ENCODE measurements at places on chromosomes 7 and 10.

DNA sequence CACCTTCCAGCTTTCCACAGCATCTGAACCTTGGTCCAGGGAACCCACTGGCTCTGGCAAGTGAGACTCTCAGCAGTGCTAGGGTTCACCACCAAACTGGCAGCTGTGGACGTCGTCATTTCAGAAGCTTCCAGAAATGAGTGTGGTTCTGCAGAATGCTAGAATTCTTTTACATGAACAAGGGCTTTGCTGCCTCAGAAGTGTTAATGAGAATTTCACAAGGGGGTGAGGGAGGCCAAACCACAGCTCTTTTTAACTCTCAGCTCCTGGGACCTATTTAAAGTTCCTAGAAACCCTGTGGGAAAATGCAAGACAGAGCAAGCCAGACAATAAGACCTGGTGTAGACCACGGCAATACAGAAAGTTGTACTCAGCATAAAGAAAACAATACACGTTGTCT is 129.3 kb upstream of the BET1 start:
- no peak for DNase-seq

DNA sequence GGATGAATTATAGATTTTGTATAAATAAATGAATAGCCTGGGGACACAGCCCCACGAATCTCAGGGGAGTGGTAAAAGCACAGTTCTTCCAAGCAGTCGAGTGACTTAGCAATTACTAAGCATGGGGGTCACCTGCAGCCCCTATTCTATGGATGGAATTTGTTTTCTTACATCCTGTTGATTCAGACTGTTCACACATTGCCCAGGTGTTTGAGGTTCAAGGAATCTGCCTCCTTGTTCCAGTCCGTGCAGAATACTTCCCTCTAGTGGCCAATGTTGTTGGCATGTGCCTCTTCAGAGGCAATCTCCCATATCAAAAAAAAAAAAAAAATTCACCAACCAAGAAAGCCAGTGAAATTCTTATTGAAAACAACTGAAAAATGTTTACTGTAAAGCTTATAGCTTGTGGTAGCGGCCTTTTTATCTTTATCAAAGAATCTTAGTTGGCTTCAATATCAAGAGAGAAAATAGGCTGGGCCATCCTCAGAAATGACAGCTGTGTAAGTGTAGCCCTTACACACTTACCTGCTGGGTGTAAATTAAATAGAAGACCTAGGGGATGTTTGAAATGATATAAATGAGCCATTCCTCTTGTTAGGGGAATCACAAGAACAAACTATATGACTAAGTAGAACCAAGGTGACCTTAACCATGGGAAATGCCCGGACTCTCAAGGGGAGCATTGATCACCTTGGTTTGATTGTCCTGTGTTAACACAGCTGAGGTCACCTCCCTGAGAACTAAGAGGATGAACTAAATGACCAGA is 7.8 kb downstream of the LIPM start:
- peak; percentile 35 for DNase-seq

DNA sequence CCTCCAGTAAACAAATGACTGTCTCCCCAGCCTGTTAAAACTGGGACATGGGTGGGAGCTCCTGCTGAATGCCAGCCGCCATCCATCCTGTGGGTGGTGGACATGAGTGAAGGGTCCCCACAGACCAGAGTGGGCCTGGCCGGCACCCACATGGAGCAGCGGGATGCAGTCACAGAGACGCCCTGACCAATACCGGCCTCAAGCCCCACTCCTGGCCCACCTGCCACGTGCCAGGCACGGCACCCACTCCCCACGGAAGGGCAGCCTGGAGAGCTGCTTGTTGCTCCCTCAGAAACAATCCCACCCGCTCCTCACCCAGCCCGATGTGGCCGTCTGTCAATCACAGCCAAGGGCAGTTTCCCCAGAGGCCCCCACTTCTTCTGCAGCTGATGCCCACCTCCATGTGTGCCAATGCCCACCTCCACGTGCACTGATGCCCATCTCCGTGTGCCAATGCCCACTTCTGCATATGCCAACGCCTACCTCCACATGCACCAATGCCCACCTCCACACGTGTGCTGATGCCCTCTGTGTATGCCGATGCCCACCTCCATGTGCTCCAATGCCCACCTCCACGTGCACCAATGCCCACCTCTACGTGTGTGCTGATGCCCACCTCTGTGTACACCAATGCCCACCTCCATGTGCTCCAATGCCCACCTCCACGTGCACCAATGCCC is 42.8 kb upstream of the DNAAF5 start:
- no peak for DNase-seq

DNA sequence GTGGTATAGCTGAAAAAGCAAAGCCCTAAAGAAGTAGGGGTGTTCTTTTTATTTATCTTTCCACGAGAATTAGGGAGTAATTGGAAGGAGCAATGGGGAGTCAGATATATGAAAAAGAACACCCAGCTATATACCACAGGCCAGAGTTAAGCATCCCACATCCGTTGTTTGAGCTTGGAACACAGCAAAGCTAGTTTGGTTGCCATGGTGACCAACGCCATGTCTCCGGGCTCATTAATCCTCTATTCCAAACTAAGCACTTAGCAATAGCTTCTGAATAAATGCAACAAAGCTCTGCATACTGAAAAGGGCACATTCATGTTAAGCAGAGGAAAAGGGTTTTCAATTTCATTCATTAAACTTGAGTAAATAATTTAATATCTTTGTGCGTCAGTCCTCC is 23.5 kb downstream of the ASB4 start:
- DNase-seq: peak; percentile 32

DNA sequence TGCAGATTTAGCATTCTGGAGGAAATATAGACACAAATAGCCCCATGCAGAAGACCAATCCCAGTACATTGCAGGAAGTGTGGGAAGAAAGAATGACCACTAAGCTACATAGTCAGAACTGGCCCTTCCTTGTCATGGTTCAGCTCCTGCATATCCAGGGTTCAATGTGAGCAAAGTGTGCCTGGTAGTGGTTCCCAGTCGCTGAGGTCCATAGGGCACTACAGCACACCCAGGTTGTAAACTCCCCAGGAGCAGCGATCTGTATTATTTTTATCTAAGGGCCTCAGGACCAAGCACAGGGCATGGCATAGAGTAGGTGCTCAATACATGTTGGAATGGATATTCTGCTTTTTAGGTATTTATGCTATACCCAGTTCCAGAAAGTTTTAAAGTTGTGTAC is 114.4 kb downstream of the RTKN2 start:
- no peak for DNase-seq

DNA sequence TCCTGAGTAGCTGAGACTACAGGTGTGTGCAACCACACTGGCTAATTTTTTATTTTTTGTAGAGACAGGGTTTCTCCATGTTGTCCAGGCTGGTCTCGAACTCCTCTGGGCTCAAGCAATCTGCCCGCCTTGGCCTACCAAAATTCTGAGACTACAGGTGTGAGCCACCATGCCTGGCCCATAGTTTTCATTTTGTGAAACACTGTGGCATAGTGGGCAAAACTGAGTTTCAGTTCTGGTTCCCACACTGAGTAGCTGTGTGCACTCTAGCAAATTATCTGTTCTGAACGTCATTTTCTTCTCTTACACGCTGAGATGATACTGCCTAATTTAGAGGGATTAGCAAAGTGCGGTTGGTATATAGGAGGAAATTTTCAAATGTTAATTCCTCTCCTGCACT is 13.5 kb downstream of the ATP5MK start:
- no peak for DNase-seq

- no peak for DNase-seq
Observed at GRCh38 chr10:126448091-126448490, 59.8 kb upstream of the ADAM12 start.

DNA sequence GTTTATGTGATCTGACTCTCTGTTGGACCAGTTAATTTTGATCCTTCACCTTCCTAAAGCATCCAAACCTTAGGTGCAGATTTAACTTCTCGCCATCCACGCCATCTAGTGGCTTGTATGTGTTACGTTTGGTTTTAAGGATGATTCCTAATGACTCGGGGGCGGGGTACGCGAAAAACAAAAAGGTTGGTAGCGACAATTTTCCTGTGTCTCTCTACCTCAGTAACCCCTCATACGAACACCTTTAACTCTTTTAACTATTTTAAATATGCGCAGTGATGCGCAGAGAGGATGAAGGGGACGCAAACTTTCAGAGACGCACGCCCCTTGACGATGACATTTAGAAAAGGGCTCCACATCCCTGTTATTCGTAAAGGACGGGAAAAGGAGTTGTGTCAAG is 714 bp upstream of the KCND2 start:
- DNase-seq: peak; percentile 55

GRCh38 chr7:70694971-70695794 is 436.8 kb upstream of the GALNT17 start:
- peak; percentile 60 for DNase-seq

- DNase-seq: no peak
Observed at GRCh38 chr7:73901823-73902597, 41.1 kb downstream of the TMEM270 start.

DNA sequence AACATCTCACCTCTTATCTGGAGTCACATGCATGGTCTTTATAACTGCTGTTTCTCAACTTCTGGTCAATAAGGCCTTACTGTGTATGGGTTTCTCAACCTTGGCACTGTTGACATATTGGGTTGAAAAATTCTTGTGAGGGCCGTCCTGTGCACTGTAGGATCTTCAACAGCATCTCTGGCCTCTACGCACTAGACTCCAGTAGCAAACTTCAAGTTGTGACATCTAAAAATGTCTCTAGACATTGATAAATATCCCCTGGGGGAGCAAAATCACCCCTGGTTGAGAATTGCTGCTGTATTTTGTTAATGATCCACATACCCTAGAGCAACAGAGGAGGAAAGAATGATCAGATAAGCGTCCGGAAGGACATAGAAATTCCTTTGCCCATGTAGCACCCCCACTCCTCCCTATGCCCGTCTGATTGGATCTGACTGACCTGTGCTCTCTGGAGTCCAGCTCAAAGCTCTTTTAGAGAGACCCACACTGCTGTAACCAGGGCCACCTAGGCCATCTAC is 423.5 kb upstream of the ZMIZ1 start:
- DNase-seq: no peak

GRCh38 chr10:15045380-15045779 is 1.6 kb downstream of the OLAH start:
- peak; percentile 8 for DNase-seq

- no peak for DNase-seq
Observed at GRCh38 chr10:71694567-71694968, 25.0 kb downstream of the C10orf105 start.

GRCh38 chr7:148327379-148327778 is 263.2 kb upstream of the C7orf33 start:
- no peak for DNase-seq

- DNase-seq: no peak
Observed at GRCh38 chr10:89470628-89471027, 56.3 kb downstream of the IFIT5 start.

DNA sequence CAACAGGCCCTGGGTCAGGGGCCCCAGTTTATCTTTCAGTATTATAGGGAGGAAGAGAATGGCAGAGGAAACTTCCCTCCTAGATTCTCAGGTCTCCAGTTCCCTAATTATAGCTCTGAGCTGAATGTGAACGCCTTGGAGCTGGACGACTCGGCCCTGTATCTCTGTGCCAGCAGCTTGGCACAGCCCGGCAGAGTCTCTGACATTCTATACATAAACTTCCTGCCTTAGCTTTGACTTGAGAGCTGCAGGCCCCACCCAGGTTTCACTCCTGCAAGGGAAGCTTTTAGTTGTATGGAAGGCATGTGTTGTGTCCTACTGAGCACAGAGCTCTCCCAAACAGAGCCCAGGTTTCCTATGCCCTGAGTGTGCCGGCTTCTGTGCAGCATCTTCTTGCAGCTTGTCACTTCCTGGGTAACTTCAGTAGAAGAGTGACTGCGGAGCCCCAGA is 205.6 kb upstream of the PRSS58 start:
- no peak for DNase-seq

DNA sequence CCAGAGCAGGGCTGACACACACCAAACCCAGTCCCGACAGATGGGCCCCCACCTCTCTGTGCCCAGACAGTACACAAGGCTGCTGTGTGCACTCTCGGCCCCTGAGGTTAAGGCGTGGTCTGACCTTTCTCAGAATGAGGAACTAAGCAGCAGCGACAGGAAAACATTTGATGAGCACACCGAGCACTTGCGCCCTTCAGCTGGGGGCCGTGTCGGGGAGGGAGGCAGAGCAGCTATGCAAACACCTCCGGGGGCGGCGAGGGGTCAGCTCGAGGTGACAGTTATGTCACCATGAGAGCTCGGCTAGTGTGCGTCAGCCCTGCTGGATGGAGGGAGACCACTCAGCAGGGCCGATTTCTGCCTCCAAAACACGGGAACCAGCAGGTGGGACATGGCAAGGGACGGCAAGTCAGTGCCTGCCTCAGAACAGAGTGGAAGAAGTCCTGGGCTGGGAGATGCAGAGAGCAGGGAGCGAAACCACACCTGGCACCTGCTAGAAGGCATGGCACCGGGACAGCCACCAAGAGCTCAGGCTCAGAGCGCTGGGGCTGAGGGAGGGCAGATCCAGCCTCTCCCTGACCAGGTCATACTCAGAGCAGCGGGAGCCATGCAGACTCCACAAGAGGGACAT is 57.4 kb downstream of the CHST15 start:
- DNase-seq: peak; percentile 74

DNA sequence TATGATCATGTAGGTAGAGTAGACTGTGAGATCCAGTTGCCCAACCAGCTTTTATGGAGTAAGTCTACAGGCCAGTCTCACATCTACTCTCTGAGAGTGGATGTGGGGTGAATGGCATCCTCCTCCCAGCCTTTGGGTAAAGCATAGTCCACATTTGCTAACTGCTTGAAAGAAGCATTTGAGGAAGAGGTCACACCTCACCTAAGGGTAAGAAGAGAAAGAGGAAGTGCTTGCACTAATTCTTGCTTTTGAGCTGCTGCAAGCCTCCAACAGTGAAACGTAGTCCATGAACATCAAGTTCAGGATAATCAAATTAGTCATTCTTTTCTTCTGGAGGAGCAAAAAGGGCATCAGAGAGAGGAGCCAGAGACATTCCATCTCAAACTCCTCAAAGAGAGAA is 93.9 kb upstream of the AGR3 start:
- no peak for DNase-seq

GRCh38 chr7:19772841-19773760 is at the start of gene TMEM196:
Gene TMEM196 (minus strand): TSS chr7:19773617. CDS start chr7:19772696, 921 bp downstream.
- peak; percentile 83 for DNase-seq

DNA sequence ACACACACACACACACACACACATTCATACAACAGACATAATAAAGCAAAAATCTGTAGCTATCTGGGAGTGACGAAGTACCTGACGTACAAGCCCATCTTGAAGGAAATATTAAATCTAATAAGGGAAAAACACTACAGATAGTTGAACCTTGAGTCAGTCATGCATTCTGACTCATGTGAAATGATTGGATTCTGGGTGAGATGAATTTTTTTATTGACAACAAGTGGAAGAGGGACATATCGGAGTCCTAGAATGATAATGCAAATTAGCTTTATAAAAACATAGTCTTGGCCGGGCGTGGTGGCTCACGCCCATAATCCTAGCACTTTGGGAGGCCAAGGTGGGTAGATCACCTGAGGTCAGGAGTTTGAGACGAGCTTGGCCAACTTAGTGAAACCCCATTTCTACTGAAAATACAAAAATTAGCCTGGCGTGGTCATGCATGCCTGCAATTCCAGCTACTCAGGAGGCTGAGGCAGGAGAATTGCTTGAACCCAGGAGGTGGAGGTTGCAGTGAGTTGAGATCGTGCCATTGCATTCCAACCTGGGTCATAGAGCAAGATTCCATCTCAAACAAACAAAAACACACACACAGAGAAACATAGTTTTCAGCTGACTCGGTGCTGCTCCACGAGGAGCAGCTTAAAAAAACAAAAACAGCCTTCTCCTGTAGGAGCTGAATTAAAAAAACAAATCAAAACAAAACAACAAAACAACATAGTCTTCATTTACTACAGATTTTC is 154.4 kb upstream of the MKLN1 start:
- no peak for DNase-seq
